HAP-1 (cell line): ENCODE measurements at places on chromosomes 5 and 9.

DNA sequence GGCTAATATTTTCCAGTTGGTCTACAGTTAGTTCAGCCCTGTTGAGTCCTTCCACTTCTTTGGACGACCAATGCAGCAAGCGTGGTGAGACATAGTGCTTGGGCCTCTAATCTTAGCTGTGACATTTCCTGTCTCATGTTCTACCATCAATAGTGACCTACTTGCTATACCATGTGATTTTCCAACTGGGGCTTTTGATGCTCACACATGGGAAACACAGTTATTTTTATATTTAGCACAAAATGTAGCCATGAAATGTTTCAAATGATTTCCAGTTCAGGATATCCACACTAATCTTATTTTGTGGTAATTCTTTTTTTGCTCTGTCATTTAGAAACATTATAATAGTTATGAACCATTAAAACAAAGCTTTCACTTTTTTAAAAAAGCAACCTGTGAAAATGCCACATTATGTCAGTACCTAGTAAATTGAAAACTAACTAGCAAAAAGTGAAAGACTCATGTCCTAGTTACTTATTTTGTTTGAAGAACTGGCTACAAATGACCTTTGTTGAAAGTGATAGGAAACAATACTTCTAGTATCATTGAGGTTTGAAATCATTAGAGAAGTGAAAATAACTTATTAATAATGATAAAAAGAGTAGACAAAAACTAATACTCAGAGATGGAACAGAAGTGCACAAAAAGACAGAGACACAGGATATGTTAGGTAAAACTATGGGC is 18.3 kb downstream of the MARCHF3 start:
- no peak for DNase-seq

- no peak for DNase-seq
Measured at GRCh38 chr5:173294673-173295320, 33.4 kb downstream of the STC2 start.

- DNase-seq, result no peak
Measured at GRCh38 chr9:19946441-19947109, 157.7 kb upstream of the SLC24A2 start.

DNA sequence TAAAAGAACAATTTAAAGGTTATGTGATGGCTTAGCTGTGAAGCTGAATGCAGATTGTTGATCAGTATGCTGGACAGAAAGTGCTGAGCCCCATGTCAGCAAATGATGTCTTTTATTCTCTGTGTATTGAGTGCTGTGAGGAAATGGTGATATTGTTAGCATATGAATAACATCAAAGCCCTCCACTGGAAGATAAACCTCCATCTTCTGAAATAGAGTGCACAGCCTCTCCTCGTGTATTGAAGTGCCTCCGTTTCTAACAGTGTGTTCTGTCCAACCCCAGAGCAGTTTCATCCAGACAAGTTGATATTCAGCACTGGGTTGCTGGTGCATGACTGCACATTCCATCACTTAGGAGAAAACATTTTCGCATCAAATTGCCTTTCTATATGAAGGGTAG is 242.9 kb downstream of the CSNK1G3 start:
- peak; percentile 70 for DNase-seq

DNA sequence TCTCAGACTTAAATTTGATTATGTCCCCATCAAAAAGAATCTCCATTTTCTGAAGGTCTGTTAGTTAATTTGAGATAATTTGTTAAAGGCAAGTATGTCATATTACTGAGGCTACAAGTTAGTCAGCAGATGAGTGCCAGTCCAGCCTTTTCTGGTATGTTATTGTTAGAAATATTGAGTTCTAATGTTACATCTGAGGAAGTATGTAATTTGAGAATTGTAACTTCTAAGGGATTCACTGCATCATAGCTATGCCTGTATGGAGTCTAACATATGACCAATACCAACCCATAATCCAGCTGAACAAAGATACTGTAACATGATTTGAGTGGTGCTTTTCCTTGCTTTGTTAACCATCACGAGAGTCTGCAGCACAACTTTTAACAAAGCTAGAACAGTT is 13.9 kb downstream of the SLC23A1 start:
- no peak for DNase-seq

GRCh38 chr5:97750576-97750975 is 567.5 kb upstream of the RIOK2 start:
- DNase-seq, result no peak

DNA sequence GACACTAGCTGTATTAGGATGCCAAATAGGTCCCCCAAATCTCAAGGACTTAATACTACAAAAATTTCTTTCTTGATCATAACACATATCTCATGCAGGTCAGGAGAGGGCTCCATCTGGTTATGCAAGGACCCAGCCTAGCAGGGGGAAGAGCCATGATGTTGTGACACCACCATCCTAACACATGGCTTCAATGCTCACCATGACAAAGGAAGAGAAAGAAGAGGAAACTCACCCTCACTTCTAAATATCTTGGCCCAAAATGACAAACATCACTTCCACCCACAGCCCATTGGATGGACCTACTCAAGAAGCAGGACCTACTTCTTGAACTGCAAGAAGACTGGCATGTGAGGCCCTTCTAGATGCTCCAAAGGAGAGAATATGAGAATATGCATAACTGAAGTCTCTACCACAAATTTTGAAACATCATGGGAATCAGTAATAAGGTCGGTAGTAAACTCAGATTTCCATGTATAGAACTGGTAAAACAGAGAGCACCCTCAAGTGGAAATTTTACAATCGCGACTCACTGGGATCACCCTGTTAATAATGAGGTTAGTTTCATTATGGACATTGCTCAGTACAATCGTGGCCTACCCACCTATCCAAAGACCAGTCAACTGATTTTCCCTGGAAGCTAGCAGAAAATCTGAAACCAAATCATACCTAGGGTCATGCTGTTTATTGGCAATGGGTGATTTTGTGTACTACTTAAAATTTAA is 308.2 kb downstream of the ACTL7B start:
- DNase-seq, result no peak

- no peak for DNase-seq
Measured at GRCh38 chr9:21754741-21755140, 47.7 kb upstream of the MTAP start.

- DNase-seq, result no peak
Measured at GRCh38 chr5:17340379-17340778, 122.9 kb downstream of the BASP1 start.

- DNase-seq, result peak; percentile 45
Measured at GRCh38 chr9:110047955-110048402, 160.0 kb downstream of the C9orf152 start.
